ENCODE measurements at places on chromosomes 2 and 18.

- no peaks in the 10 kb centered on the region for H3K36me3 ChIP-seq
- no peak overlapping the region for H3K27ac ChIP-seq
- no peaks in the 10 kb centered on the region for H3K4me1 ChIP-seq
- H3K27me3 ChIP-seq, result peaks cover 3% of the 10 kb centered on the region
Observed at GRCh38 chr2:133422931-133423351, 145.3 kb downstream of the NCKAP5 start.

DNA sequence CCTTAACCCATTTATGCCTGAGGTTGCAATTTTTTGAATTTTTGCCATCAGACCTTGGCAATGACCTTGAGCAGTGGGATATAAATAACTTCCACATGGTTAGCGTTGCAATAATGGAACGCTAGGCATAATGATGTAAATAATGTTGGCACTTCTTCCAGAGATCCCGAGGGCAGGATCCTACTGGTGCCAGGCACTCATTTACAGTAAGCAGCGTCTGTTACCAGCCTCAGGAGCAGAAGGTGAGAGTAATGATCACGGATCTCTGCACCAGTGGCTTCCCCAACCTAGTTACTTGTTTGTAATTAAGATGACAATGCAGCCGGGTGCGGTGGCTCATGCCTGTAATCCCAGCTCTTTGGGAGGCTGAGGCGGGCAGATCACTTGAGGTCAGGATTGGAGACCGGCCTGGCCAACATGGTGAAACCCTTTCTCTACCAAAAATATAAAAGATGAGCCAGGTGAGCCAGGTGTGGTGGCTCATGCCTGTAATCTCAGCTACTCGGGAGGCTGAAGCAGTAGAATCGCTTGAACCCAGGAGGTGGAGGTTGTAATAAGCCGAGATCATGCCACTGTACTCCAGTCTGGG, 41.9 kb downstream of the CPO start:
- ATAC-seq, result no peak
- H3K4me1 ChIP-seq, result no peaks in the 10 kb centered on the region
- H3K27me3 ChIP-seq, result peaks cover 4% of the 10 kb centered on the region

DNA sequence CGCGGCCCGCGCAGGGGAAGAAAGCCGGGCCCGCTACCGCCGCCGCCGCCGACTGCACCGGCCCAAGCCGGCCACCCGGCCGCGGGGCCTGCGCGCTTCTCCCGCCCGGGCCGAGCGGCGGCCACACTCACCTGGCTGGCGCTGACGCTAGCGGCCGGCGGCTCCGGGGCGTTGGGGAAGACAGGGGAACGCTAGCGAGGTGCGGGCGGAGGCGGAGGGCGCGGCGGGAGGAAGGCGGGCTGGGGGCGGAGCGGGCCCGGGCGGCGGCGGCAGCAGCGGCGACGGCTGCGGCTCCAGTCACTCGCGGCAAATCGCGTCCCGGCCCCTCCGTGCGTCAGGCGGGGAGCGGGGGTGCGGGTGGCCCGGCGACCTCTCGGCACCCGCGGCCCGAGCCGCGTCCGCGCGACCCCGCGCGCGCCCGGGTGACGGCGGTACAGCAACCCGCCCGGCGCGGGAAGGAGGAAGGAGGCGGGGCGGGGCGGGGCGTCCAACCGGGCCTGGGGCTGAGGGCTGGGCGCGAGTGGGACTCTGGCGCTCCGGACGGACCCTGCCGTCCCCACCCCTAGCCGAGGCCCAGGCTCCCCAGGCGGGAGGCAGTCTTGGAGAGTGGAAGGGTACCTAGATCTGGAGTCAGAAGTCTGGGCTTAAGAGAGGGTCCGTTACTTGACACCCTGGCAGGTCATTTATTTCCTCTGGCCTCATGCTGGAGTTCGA, at the start of gene SESTD1:
TSS of gene SESTD1 (minus strand) at position 465 of the 714 bp plus-strand sequence. CDS start 72,991 bp downstream, outside the sequence.
- H3K27me3 ChIP-seq, result peaks cover 31% of the 10 kb centered on the region
- H3K4me3 ChIP-seq, result peak within 1 kb of the TSS; percentile 76
- peak within 1 kb of the TSS; percentile 12 for H3K27ac ChIP-seq
- H3K4me1 ChIP-seq, result no peaks in the 10 kb centered on the region

DNA sequence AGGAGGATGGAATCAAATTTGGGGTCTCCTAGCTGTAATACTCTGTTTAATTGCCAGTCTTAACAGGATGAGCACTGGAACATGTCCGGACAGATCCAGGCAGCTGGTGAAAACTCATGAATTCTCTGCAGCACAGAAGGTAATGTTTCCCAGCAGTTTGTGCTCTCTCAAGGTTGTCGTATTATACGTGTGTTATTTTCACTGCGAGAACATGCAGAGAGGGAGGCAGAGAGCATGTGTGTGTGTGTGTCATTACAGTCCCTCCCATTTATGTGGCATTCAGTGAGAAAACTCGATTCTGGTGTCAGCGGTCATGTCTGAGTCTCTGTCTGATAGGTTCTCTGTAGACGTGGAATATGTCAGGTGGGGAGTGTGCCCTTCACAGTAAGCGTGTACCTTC, 150.2 kb upstream of the POU3F3 start:
- ATAC-seq, result no peak
- no peak overlapping the region for H3K27ac ChIP-seq
- H3K4me3 ChIP-seq, result no peak overlapping the region
- H3K4me1 ChIP-seq, result no peaks in the 10 kb centered on the region

DNA sequence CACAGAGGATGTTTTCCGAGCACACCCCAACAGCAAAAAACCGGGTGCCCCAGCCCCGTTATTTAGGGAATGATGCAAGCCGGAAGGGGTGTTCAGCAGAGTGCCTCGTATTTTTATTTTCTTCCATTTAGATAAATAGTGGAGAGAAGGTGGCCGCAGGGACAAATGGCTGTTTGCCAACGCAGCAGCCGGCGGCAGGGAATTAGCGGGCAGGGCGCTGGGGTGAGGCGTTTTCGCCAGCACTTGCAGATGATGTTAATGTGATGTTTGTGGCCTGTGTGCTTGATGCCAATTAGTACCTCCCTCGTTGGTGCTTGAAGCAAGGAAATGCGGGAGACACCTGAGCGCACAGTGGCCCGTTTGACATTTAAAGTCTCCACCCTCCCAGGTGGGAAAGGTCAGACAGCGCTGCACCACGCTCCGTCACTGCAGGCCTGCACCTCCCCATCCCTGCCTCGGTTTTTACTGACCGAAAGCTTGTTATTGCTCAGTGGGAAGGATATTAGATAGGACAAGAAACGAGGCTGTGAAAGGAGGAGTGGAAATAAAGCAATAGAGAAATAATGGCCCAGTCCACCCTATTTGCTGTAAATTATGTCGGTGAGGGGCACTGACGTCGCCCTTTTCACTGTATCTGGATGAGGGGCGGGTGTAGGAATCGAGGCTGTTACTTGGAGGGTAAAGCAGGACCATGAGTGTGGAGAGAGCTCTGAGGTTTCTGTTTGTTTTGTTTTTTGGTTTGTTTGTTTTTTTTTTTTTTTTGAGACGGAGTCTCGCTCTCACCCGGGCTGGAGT, 39.1 kb downstream of the NFATC1 start:
- peaks cover 15% of the 10 kb centered on the region for H3K4me1 ChIP-seq
- H3K27me3 ChIP-seq, result no peaks in the 10 kb centered on the region
- ATAC-seq, result no peak
- peaks cover 97% of the 10 kb centered on the region for H3K36me3 ChIP-seq

GRCh38 chr2:69972822-69973221, 11.4 kb upstream of the ASPRV1 start:
- H3K27me3 ChIP-seq, result no peaks in the 10 kb centered on the region
- no peaks in the 10 kb centered on the region for H3K36me3 ChIP-seq
- H3K4me3 ChIP-seq, result no peak overlapping the region
- peak overlapping the region; percentile 32 for H3K27ac ChIP-seq

- peak overlapping the region; percentile 94 for H3K27ac ChIP-seq
- no peaks in the 10 kb centered on the region for H3K36me3 ChIP-seq
- peaks cover 34% of the 10 kb centered on the region for H3K4me1 ChIP-seq
- peak overlapping the region; percentile 72 for H3K4me3 ChIP-seq
Observed at GRCh38 chr18:48800876-48801727, 149.7 kb downstream of the SMAD7 start.

GRCh38 chr2:163081754-163082153, 243.2 kb upstream of the KCNH7 start:
- H3K27ac ChIP-seq, result no peak overlapping the region
- H3K4me1 ChIP-seq, result no peaks in the 10 kb centered on the region
- no peak for ATAC-seq
- H3K27me3 ChIP-seq, result no peaks in the 10 kb centered on the region

All from activated T-helper 17 cell treated with anti-CD3 and anti-CD28 coated beads, Interleukin-2, amount 50 U/mL, for 72 hours (primary cell).